ENCODE measurements at places on chromosomes 11 and 22.

DNA sequence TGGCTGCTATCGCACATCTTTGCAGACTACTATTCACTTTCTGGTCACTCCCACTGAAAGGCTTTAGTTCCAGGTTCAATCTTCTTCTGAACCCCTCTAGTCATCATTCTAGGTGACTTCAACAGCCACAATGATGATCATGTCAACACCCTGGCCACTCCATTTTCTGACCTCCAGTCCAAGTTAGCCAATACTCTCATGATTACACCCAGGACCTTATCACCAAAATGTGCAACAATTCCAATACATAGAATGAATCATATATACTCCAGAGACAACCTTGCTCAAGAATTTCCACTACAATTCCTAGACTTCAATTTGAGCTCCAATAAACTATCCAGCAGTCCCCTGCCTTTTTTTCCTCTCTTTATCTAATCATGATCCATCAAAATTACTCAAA, 70.7 kb downstream of the PAK1 start:
- no peak for DNase-seq

DNA sequence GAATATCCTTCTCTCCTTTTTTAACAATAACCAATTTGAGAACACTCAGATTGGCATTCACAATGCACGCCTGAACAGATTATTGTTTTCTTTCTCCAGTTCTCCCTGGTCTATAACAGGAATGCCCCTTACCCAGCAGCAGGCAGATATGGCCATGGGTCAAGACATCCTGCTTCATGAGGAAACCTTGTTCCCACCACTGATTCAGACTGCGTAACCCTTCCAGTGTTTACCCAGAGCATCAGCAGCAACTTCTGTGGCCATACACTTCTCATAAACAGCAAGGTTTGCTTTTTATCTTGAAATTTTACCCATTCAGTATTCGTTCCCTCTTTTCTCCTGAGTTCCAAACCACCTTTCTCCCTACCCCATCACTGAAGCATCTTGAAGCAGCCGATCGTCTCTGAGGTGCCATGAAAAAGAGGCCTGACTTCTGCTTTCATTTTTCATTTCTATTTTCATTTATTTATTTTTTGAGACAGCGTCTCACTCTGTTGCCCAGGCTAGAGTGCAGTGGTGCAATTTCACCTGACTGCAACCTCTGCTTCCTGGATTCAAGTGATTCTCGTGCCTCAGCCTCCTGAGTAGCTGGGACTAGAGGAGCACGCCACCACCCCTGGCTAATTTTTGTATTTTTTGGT, 9.6 kb downstream of the PTS start:
- DNase-seq = no peak

DNA sequence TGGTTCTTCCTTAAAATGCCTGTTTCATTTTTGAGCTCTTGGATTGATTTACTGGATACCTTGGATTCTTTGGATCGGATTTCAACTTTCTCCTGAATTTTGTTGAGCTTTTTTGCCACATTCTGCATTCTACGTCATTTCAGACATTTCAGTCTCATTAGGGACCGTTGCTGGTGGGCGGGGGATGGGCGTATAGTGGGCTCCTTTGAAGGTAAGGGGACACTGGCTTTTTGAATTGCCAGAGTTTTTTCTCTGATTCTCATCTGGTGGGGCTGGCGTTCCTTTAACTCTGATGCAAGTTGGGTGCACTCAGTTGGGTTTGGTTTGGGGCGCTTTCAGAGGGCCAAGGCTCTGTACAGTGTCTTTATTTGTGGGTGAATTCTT, 216.5 kb downstream of the DYNC2H1 start:
- DNase-seq = no peak

DNA sequence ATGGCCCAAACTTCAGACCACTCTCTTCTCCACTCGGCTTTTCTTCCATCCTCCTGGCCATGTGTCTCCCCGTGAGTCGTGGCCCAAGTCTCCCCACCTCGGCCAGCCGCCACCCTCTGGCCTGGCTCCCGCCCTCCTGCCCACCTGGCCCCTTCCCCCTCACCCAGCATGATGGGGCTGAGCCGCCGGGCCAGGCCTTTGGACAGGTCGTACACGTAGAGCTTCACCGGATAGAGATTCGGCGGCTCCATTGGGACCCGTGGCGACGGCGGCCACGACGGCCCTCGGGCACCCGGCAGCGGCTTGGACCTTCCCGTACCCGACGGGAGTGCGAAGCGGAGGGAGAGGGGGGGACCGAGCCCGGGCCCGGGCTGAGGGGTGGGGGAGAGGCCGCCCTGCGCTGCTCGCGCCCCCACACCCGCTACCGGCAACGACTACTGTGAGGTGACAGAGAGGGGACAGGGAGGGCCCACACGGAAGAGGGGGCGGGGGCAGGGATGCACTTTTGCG, at the start of gene DESI1:
TSS of gene DESI1 (minus strand) at position 455 of the 510 bp plus-strand sequence. CDS start at position 251, 204 bp downstream.
- no peak for DNase-seq
